ENCODE measurements at places on chromosomes 1 and 21. TPM values are rescaled to one million over a fixed set of nuclear protein-coding genes. Genes with fewer than 3 reads are reported as not detected.

The CASZ1 gene
- total RNA-seq: 3.2 TPM

The PI4KB gene
- total RNA-seq: 96.9 TPM

The ZNF593OS gene
- not detected for total RNA-seq

The COL8A2 gene
- 3.6 TPM for total RNA-seq

GRCh38 chr1:82346141-82346540 lies 545.4 kb downstream of the ADGRL2 start:
- DNase-seq: no peak

DNA sequence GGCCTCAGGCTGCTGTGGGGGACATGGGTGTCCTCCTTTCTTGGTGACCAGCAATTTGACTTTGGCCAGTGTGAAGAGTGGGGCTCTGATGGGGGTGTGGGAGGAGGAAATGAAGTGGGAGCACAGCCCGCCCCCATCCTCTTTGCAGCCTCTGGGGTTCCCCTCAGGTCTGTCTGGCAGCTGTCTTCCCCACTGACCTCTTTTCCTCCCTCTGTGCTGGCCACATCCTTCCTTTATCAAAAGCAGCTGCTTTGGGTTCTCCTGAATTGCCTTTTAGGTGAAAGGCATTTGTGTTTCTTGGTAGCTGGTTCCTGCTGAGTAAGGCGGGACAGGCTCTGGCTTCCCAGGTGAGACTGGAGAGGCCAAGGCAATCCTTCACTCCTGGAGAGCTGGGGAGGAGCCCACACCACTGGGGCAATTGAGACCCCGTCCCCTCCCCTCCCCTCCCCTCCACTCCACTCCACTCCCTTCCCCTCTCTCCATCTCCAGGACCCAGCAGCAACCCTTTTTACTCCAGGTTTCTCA lies 24.9 kb downstream of the PCAT6 start:
- no peak for DNase-seq

DNA sequence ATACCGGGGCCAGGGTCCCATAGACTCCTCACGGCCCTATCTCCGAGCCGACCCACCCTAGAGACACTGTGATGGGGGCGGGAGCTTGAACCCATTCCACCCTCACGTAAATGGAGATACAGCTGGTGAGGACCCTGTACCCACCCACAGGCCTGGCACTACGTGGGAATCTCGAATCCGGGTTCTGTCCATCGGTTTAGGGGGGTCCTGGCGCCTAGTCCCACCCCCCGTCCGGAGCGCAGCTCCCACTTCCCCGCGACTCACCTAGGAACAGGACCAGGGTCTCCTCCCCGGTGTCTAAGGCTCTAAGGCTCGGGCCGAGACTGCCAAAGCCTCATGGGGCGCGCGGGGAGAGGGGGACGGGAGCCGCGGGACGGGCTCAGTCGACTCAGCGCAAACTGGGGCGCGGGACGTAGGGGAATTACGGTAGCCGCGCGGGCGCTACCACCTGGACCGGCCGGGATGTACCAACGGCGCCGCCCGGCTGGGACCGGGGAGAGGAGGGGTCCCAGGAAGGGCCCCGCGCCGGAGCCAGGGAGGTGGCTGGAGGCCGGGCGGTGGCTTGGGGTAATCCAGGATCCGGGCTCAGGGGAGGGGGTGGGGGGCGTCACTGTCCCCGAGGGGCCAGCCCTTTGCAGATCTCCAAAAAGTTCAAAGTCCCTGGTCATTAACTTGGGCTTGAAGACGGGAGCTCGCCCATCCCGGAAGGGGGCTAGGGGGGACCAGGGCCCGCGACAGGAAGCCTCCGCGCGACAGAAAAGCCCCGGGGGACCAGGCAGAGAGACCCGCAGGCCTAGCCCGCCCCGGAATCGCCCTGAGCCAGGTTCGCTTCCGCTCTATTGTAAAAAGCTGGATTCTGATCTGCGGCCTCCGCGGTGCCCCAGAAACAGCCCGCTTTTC lies 1.0 kb downstream of the PLEKHG5 start:
- DNase-seq: peak; percentile 70

DNA sequence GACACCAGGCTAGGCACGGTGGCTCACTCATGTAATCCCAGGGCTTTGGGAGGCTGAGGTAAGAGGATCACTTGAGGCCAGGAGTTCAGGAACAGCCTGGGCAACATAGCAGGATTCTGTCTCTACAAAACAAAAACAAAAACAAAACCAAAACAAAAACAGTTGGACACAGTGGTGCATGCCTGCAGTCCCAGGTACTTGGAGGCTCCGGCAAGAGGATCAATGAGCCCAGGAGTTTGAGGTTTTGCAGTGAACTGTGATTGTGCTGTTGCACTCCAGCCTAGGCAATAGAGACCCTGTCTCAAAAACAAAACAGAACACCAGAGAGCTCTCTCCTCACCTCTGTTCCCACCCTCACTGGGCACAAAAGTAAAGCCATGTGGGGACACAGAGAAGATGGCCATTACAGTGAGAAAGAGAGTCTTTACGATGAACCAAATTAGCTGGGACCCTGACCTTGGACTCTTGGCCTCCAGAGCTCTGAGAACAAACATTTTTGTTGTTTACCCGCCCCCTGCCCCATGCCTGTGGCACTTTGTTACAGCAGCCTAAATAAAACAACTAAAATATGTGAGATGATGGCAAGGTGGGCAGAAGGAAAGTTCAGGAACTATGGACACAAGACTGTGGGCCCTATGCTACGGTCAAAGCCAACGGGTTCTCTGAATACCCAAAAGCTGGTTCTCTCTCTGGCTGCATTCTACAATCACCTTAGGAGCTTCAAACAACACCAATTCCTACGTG lies 9.8 kb downstream of the NADK start:
- no peak for DNase-seq

The GJA9 gene
- total RNA-seq: 0.37 TPM

DNA sequence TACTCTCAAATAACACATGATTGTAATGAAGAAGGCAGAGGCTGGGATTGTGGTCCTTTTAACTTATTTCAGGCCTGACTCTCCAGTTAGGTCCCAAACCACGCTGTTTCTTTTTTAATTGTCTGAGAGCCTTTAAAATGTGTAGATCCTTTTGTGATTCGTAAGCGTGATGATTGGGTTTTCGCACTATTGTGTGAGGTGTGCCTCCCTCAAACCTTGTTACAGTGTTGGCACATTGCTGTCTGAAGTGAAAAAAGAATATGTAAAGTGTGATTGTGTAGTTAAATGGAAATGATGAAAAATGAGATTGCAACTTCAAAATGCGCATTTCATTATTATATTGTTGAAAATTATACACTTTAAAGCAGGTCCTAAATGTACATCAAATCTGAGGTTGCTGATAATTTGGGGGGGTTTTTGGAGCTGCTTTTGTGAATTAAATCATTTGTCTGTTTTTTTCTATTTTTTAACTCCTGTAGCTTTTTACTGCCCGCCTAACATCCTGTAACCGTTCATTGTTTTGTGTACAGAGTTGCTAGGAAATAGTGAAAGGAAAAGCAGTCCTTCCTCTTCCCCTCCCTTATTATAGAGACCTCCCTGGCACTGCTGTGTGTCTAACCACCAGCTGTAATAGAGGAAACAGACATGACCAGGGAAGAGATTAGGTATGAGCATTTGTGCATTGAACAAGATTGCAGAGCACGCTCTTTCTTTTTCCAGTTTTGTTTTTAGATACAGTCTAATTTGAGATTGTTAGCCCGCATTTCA lies 43.3 kb downstream of the IARS2 start:
- no peak for DNase-seq

- peak; percentile 70 for DNase-seq
These were observed 9.1 kb upstream of the LCE2D start for GRCh38 chr1:152654110-152654509.

The LTN1 gene
- total RNA-seq: 30.8 TPM

The LCE2C gene
- total RNA-seq: not detected

The KIF17 gene
- 15.1 TPM for total RNA-seq

GRCh38 chr1:190169311-190170067 lies 308.2 kb downstream of the BRINP3 start:
- DNase-seq: no peak

The SPATA45 gene
- total RNA-seq: not detected

GRCh38 chr1:170460414-170461155 lies 71.4 kb upstream of the GORAB start:
- DNase-seq: no peak

GRCh38 chr1:205813755-205814058 lies 709 bp upstream of the SLC41A1 start:
- no peak for DNase-seq

The ATP6V0B gene
- 205 TPM for total RNA-seq

DNA sequence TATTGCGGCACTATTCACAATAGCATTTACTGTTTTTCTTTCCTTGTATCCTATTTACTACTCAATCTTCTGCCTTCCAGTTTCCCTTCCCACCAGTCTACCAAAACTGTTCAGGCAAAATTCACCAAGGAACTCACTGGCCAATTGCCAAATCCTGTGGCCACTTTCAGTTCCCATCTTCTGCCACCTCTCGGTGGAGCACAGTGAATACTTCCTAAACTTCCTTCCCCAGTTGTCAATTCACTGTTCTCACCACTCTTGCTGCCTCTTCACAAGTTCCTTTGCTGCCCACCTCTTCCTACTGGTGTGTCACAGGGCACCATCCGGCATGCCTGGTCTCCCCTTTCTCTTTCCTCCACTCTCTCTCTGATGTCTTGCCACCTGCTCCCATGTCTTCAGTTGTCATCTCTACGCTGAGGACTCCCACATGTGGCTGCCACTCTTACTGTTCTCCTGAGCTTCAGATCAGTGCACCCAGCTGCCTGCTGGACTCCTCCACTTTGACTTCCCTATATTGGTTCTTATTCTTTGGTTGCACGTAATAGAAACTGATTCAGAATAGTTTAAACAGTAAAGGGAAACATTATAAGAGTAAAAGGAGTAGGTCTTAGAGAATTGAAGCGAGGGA lies 114.4 kb downstream of the PIK3R3 start:
- no peak for DNase-seq

The TENT5C gene
- total RNA-seq: 1.5 TPM

GRCh38 chr1:42214447-42214871 lies 49.9 kb upstream of the GUCA2A start:
- no peak for DNase-seq

DNA sequence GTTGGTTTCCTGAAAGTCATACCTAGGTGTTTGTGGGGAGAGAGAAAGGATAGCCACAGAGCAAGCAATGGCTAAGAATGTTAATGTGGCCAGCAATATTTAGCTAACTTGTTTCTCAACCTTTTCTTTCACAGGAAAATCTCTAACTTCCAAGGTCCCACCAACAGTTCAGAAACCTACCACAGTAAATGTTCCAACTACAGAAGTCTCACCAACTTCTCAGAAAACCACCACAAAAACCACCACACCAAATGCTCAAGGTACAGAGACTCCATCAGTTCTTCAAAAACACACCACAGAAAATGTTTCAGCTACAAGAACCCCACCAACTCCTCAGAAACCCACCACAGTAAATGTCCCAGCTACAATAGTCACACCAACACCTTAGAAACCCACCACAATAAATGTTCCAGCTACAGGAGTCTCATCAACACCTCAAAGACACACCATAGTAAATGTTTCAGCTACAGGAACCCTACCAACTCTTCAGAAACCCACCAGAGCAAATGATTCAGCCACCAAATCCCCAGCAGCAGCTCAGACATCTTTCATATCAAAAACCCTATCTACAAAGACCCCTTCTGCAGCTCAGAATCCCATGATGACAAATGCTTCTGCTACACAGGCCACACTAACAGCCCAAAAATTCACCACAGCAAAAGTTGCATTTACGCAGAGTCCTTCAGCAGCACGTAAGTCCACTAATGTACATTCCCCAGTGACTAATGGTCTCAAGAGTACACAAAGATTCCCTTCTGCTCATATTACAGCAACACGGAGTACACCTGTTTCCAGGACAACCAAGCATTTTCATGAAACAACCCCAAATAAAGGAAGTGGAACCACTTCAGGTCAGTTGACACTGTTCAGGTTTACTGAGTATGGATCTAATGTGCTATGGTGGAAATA lies 15.3 kb downstream of the CD55 start:
- DNase-seq: no peak

The GPR37L1 gene
- total RNA-seq: 73.2 TPM

GRCh38 chr1:152777510-152778137 lies 2.7 kb downstream of the LCE1F start:
- DNase-seq: no peak

DNA sequence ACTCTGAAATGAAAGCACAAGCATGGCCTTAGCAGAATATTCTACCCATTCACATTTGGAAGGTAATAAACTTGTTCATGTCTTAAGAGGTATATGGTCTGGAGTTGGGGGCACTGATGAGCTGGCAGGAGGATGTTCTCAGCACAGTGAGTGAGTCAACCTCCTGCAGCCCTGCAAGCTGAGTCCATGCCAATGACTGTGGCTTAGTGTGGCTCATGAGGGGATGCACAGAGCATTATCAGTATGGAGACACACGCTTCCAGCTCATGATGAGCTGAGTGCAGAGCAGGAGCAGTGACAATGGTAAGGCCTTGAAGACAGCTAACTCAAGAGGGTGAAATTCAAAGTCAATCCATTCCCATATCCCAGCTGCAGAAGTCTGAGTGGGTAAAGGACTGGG lies 102.3 kb downstream of the TNFSF18 start:
- DNase-seq: no peak

The CAMK1G gene
- 61.2 TPM for total RNA-seq

DNA sequence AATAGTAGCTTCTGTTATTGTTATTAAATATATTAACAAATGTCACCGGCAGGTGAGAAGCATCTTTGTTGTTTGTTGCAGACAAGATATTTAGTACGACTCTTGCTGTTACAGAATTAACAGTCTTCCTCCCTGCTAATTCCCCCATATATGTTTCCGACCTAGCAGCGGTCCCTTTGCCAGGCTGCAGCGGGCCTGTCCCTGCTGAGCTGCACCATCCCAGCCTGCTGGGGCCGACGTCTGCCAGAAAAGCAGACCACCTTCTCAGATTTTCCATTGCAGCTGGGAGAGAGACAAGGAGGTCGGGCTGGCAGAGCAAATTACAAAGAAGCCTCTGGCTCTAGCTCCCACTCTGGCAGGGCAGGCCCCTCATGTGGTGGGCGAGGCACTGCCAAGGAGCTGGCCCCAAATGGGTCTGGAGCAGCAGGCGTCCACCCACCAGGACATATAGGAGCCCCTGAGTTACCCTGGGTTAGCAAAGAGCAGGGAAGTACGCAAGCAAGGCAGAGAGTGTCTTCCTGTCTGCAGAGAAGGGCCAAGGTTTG lies 142.7 kb downstream of the FOXD2 start:
- DNase-seq: no peak

- no peak for DNase-seq
These were observed 2.7 kb downstream of the PLEKHG5 start for GRCh38 chr1:6488602-6489382.

DNA sequence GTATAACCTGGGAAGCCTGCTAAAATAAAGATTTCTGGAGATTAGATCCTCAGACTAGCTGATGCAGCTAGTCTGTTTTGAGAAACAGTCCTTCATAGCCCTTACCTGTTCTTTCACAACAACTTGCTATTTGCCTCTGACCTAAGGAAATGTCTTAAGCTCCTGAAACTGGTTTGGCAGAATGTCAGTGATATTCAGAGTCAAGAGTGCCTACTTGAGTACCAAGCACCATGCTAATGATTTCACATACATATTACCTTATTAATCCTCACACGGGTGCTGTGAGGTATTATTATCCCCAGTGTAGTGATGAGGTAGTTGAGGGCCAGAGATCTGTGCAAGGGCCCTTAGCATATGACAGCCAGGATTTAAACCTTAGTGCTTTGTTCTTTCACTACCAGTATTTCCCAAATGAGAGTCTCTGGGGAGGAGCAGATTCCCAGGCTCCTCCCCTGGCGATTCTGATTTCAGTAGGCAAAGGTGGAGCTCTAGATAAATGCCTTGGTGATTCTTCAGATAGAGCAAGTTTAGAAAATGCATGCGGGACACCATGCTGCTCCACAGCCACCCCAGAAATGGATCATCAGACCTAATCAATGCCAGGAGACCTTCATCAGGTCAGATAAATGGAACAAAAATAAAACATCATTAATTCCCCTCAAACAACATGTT lies 47.4 kb upstream of the WNT2B start:
- no peak for DNase-seq

The ANKRD65 gene
- total RNA-seq: 28.6 TPM

All from dorsolateral prefrontal cortex (tissue), 122 donors.